Amygdala (tissue), 56 donors: ENCODE measurements at places on chromosomes 2 and 18.

GRCh38 chr2:237207646-237208045, 122.0 kb downstream of the COPS8 start:
- no peak for DNase-seq

DNA sequence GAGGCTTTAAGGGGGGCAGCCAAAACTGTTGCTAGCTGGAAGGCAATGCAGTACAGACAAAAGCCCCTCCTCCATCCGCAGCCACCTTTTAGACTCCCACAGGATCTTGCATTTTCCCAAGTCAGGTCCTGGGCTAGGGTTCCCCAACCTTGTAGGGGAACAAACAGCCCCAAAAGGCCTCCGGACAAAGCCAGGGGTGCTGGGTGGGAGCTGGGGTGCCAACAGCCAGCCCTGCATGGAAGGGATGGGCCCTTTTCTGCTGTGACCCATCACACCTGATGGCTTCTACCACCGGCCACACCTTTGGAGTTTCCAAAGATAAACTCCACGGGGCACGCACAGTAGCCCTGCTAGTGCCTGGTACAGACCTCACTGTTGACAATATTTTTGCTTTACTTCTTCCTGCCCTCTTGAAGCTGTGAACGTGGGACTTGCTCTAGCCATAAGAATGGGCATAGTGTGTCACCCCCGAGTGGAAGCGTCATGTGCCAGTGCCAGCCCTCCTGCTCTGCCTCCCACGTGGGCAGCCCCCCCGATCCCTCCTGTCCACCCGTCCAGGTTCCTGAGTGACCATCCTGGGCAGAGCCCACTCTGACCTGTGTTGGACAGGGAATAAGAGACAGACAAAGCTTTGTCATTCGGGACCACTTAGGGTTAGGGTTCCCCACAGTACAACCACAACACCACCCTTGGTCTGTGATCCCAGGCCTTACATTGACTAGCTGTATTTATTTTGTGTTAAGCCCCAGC, 18.8 kb downstream of the TUBB6 start:
- no peak for DNase-seq

DNA sequence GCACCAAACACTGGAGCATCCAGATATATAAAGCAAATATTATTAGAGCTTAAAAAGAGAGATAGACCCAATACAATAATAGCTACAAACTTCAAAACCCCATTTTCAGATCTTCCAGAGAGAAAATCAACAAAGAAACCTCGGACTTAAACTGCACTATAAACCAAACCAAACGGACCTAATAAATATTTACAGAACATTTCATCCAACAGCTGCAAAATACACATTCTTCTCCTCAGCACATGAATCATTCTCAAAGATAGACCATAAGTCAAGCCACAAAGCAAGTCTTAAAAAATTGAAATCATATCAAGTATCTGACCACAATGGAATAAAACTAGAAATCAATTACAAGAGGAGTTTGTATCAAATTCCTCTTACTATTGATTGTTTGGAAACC, 140.2 kb upstream of the OTOS start:
- no peak for DNase-seq

- no peak for DNase-seq
These were observed 21.2 kb upstream of the UGGT1 start for GRCh38 chr2:128069769-128070168.

- no peak for DNase-seq
These were observed 30.3 kb downstream of the STEAP3 start for GRCh38 chr2:119253760-119254600.

DNA sequence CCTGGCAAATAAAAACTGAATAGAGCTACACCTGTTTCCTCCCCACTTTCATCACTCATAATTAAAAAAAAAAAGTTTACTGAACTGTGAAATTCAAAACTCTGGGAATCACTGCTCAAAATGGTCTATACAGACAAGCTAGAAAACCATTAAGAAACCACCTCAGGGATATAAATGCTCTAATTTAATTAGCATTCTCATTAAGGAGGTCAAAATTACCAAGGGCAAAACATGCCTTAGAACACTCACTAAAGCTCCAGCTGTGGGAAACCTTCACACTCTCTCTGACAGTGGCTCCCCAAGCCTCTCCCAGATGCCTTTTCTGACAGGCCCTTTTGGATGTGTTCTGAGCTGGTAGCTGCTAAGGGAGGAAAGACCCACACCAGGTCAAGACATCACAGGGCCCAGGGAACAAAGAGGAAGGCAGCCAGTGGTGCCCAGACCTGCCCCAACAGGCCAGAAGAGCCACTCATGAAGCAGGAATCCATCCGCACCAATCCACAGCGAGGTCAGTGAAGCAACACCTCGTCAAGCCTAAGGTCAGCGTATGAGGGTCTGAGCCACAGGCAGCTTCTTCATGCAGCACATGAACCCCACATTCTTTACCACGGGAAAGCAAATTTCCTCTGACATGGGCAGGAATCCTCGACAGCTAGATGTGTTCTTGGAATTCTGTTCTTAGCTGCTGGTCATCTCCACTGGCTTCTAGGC, 35.6 kb downstream of the XDH start:
- no peak for DNase-seq

- no peak for DNase-seq
These were observed 21.9 kb downstream of the CENPO start for GRCh38 chr2:24815171-24815570.

- DNase-seq = no peak
These were observed 151.0 kb upstream of the DAPL1 start for GRCh38 chr2:158644139-158644538.

GRCh38 chr2:60441800-60442199, 111.7 kb downstream of the BCL11A start:
- DNase-seq = no peak

DNA sequence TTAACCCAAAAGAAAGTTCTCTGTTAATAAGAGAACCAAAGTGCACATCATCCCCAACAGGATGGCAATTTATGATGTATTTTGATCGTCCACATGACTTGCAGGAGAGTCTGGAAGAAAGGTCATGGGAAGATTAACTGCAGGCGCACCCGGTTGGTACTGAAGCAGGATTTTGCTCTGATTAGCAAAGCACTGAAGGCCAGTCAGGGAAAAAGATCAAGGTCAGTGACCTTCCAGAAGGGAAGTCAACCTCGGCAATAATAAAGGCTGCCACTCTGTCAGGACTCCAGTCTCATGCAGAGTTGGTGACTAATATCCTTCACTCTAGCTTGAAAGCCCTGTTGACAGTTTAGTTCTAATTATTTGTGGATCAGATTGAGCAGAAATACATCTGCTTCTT, 432.7 kb upstream of the RAB12 start:
- DNase-seq = no peak

DNA sequence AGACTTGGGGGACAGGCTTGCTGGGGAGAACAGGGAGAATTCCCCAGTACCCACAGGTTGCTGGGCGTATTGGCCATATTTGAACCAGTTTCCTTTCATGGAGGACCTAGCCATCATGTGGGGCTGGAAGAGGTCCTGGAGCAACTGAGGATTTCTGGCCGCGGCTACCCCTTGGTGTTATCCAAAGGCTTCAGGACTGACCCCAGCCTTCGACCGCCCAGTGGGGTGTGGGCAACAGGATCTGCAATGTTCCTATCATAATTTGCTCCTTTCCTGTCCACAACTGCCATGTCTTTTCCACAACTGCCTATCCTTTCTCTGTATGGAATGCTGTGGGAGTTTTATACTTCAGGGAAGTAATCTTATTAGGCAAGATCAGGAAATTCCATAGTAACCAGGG, 1053.6 kb upstream of the SLC39A10 start:
- no peak for DNase-seq

DNA sequence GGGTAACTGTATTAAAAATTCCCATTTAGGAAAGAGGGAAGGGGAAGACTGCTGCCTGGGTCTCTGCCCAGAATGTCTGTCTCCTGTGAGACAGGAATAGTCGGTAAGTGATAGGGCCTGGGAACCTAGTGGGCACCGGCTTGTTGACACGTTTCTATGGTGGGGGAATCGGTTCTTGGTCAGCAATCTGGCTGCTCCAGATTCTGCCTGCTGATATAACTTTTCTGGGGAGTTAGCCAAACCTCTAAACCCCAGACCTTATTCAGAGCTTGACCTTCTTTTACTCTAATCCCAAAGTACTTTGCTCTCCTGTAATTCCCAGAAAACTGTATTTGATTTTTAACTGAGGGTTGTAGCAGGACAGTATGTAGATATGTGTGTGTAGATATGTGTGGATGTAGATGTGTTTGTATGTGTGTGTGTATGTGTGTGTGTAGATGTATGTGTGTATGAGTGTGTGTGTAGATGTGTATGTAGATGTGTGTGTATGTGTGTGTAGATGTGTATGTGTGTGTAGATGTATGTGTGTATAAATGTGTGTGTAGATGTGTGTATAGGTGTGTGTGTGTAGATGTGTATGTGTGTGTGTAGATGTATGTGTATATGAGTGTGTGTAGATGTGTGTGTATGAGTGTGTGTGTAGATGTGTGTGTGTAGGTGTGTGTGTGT, 61.8 kb upstream of the TXNDC2 start:
- DNase-seq = no peak

GRCh38 chr2:49901202-49902065, 747.1 kb upstream of the FSHR start:
- no peak for DNase-seq

GRCh38 chr2:121121661-121122060, 163.3 kb downstream of the TFCP2L1 start:
- no peak for DNase-seq

DNA sequence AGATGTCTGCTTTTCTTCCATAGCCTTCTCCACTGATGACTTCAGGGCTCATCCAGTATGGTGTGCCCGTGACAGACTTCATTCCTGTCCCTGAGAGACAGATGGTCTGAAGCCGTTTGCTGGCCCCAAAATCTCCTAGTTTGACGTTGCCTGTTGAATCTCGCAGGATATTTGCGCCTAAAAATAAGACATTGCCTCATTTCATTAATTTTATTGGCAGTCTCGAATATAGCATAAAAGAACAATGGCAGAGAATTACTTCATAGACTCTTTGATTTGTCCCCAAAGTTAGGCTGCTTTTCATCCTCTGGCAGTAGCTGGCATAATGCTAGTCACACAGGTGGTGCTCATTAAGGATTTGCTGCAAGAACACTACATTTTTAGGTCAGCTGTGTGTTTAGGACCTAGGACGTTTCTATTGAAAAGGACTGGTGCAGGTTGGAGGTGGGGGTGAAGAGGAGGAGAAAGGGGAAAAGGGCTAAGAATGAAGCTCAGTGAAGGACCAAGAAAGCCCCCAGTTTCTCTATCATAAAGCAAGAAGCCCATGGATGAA, 14.7 kb upstream of the ERCC3 start:
- no peak for DNase-seq

DNA sequence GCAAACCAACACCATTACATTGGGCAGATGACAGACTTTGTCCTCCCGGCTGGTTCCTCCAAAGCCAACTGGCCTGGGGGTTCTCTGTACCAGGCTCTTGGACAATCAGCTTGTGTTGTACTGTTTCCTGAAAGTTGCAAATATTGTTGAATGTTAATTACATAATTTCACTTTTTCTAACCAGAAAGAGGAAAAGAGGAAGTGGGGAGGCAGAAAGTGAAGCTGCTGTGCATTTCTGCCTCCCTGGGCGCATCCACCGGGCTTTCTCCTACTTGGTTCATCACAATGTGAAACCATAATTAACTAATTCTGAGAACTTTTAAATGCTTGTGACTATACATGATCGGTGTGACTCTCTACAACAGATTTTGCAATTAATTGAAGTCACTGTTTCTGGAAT, 10.1 kb downstream of the TWIST2 start:
- DNase-seq = no peak
